ENCODE measurements at places on chromosomes 3 and 15.

- DNase-seq: no peak
Observed at GRCh38 chr3:12797892-12798558, 1.5 kb downstream of the CAND2 start.

GRCh38 chr3:136804813-136805212, 14.1 kb upstream of the SLC35G2 start:
- DNase-seq: no peak

GRCh38 chr3:186871403-186871924, 29.0 kb downstream of the ADIPOQ start:
- no peak for DNase-seq

DNA sequence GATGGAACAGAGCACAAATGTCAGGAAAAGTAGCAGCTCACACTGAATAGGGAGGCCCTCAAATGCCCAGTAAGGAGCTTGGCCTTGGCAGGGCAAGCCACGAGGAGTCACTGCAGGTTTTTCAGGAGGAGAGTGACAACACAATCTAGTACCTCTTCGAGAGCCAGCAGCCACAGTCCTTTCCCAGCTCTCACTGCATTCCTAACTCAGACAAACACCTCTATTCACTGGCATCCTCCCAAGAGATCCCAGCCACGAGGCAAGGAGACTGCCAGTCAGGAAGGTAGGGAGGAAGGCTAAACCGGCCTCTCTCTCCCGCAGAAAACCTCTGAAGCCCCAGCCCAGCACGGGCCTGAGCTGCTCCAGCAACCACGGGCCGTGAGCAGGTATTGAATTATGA, 146.0 kb upstream of the SMAD3 start:
- DNase-seq: no peak

DNA sequence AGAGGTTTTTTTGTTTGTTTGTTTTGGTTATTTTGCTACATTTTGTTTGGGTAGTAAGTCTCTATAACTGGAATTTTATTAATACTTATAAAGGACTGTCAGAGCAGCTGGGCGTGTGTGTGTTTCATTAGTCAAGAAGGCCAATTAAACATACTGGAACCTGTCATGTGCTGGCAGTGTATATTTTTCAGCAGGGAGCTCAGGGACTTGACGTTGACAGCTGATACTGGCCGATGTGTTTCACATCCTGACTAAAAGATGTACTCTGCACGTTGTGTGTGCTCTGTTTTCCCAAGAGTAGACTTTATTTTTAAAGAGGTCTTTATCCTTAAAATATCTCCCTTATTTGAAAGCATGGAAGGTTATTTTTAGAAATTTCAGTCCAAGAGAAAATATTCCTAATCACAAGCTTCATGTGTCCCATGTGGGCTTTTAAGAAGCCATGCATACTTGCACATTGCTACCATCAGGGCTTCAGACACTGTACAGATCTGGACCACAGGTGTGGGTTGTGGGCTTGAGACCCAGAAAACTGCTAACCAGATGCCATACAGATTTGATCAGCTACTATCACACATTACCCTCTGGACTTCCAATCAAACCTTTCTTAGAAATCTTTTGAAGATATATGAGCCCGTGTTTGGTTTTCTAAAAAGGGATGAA, 135.9 kb downstream of the FEZF2 start:
- no peak for DNase-seq

GRCh38 chr3:43960448-43960840, 269.7 kb downstream of the ABHD5 start:
- DNase-seq: no peak

DNA sequence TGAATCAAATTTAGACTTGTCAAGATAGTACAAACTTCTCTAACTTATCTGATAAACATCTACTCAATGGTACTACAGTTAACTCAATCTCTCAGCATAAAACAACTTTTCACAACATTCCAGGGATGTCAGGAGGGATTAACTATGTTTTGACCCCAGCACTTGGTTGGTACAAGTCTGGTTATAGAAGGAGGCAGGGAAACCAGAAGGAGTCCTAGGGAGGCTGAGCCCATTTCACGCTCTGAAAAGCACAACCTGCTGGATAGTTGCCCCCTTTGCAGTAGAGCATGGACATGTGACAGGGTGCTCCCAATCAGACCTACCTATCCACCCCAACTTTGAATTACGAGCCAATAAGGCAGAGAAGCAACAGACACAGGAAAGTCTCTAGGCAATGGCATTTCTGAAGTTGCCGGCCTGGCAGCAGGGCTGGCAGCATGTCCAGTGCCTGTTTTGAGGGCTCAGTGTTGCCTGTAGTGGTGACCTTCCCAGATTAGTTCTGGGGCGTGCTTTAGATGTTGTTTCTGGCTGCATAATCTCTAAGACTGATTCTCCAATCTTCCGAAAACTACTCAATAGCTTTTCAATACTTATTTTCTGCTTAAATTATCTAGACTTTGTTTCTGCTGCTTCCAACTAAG, 8.2 kb downstream of the ANKUB1 start:
- no peak for DNase-seq

DNA sequence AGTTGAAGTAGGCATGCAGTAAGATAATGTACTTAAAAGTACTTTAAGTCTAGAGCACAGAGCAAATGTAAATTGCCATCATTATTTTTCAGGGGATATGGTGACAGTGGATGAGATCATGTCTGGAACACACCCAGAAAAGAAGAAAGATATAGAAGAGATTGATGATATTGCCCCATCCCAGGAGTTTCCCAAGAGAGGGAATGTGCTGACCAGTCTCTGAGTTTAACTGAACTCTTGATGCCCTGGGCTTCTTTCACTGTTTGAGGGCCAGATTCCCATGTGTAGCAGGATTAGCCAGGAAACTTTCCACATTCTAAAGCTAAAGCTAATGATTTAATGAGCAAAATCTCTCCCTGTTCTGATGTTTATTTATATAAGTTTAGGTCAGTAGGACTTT, 366.8 kb upstream of the UMPS start:
- DNase-seq: no peak

GRCh38 chr3:93969997-93970396, 3.7 kb downstream of the PROS1 start:
- no peak for DNase-seq

GRCh38 chr3:65749066-65749465, 289.7 kb downstream of the MAGI1 start:
- no peak for DNase-seq

DNA sequence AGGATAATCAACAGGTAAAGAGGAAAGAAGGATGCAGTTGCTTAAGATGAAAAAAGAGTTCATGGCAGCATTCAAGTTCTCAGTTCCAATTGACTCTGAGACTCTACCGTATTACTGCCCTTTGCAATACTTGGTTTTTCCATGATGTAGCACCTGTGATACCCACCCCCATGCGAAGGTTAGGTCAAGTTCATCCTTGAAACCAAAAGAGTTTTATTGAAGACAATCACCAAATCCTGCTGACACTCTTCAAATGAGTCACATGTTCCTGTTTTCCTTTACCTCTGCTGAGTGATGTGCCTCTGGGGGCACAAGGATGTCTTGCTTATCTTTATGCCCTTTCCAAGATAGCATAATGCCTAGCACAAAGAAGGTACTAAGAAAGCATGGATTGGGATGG, 111.3 kb upstream of the SLC7A14 start:
- DNase-seq: no peak

GRCh38 chr15:41571948-41572347, 12.9 kb downstream of the TYRO3 start:
- DNase-seq: no peak

- DNase-seq: no peak
Observed at GRCh38 chr3:193779933-193780332, 186.9 kb downstream of the OPA1 start.

DNA sequence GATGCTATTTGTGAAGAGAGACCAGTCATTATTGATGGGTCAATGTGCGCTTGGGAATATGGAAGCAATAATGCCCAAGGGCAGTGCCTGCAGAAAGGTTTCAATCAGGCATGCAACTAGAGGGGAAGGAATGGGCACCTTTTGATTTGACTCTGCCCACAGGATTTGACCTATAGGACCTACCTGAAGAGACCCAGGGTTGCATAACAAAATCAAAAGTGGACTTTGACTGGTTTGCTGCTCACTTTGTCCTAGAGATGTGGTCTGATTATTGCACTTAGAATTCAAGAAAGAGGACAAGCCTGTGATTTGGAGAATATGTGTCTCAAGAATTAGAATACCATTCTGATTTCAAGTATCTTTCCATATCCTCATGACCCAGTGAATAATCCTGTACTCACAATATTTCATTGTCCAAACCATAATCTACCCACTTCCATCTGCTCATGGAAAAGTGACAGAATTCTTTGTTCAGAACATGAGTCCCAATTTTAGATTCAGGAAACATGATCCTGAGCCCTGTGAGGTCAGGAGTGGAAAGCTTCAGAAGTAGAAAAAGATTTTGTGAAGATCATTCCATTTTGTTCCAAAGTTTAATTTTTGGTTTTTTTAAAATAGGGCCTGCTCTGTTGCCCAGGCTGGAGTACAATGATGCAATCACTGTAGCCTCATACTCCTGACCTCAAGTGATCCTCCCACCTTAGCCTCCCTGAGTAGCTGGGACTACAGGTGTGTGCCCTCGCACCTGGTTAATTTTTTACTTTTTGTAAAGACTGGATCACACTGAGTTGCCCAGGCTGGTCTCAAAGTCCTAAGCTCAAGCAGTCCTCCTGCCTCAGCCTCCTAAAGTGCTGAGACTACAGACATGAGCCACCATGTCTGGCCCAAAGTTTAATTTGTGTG, 151.3 kb upstream of the NR2E3 start:
- no peak for DNase-seq

GRCh38 chr3:35665390-35666055, 26.2 kb downstream of the ARPP21 start:
- no peak for DNase-seq

GRCh38 chr3:196093317-196094111, 11.6 kb upstream of the TFRC start:
- no peak for DNase-seq

DNA sequence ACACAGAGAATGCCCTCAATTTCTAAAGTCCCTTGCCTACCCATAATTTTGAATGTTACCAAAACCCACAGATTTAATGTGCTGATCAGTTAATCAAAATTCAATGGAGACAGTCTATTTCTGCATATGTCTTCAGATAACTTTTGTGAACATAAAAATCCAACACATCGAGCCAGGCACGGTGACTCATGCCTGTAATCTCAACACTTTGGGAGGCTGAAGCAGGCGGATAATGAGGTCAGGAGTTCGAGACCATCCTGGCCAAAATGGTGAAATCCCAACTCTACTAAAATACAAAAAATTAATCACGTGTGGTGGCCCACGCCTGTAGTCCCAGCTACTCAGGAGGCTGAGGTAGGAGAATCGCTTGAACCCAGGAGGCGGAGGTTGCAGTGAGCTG, 49.3 kb downstream of the PEAK1 start:
- no peak for DNase-seq

DNA sequence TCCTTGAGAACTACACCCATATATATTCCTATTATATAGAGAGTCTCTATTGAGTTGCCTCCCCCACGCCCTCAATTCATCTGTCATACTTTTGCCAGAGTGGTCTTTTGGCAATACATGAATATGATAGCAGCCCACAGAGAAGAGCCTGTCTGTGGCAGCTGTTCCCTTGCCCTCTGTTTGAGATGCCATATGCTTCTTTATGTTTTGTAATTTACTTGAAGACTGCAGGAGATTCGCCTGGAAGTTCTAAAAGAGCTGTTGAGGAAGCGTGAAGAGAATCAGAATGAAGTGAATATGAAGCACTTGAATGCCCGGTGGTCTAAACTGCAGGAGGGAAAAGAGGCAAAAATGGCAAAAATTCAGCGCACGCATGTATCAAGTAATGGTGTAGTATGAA, 27.2 kb downstream of the CFAP91 start:
- no peak for DNase-seq

All from activated naive CD4-positive, alpha-beta T cell (primary cell).